ENCODE measurements at places on chromosomes 7 and 10.

DNA sequence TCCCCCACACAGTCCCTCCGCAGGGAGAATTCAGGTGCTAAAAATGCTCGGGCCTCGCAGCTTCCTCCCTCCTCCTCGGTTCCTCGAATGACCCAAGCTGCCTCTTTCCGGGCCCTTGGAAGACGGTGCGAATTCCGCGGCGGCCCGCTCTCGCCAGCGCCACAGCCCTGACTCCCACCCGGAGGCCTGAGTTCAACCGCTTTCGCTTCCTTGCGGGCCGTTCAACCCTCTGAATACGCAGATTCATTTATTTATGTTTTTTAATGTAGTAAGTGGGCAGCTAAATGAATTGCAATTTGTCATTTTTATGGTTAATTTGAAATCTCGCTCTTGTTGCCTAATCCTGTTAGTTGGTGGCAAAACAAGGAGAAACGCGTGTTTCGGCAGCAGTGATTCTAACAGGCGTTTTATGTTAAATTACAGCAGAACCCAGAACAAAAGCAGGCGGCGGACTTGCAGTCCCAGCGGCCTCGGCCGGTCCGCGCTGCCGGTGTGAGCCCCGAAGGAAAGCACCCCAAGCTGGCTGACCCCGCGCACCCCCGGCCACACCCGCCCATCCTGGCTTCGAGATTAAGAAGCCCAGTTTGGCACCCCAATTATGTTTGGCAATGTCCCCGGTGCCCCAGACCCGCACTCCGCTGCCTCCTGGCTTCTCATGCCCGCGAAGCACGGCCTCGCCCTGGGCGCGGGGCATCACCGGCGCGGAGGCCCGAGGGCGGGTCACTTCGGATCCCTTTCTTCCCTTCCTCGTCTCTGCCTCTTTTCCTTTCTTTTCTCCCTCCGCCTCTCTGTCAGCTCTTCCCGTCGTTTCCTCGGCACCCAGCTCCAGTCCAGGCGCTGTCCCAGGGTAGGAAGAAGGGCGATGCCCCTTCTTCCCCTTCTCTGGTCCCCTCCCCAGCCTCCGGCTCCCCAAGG, 75.9 kb downstream of the INSIG1 start:
- DNase-seq, result no peak

DNA sequence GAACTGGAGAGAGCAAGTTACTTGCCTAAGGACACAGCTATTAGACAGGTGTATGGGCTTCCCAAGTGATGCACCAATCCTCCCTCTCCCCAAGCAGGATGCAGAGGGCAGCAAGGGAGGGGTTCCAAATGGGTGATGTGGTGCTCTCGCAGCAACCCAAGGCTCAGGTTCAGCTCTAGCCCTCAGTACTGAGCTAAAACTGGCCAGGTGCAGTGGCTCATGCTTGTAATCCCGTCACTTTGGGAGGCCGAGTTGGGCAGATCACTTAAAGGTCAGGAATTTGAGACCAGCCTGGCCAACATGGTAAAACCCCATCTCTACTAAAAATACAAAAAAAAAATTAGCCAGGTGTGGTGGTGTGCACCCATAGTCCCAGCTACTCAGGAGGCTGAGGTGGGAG, 40.7 kb downstream of the GPRIN2 start:
- DNase-seq, result no peak

DNA sequence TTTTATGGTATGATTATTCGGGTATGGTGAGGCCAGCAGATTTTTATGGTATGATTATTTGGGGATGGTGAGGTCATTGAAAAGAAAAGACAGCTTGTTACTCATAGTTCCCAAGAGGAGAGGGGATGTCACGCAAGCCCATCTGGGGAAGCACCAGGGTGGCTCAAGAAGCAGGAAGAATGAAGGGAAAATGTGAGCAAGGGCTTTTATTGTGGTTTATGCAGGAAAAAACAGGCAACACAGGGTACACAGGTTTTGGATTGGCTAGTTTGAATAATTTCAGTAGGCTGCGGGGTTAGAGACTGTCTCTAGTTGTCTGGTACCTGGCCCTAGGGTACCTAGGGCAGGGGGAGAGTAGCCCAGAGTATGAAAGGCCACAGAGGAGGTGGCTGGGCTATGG, 26.8 kb upstream of the DGKI start:
- no peak for DNase-seq

- DNase-seq, result no peak
Measured at GRCh38 chr7:142440906-142441411, 183.1 kb upstream of the PRSS58 start.

- DNase-seq, result no peak
Measured at GRCh38 chr7:54278847-54279246, 263.3 kb upstream of the VSTM2A start.

DNA sequence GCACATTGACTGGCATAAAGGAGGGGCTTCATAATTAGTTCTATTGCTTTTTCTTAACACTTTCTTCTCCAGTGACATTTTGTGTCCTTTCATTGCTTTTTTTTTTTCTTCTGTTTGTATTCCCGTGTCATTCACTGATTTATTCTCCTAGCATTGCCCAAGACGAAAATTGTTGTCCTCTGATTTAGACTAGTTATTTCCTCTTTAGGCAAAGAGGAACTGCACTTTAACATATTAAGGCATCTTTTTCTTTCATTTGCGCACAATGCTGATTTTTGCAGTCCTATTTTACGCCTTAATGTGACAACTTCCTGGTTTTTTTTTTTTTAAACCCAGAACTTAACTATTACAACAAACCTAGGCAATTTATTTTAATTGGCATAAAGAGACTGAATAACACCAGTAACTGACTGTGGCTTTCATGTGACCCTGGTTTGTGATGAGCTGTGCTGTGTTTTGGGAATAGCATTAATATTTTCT, 39.7 kb downstream of the ARID5B start:
- no peak for DNase-seq

- DNase-seq, result no peak
Measured at GRCh38 chr10:93245147-93245546, 171.5 kb downstream of the CYP26A1 start.

DNA sequence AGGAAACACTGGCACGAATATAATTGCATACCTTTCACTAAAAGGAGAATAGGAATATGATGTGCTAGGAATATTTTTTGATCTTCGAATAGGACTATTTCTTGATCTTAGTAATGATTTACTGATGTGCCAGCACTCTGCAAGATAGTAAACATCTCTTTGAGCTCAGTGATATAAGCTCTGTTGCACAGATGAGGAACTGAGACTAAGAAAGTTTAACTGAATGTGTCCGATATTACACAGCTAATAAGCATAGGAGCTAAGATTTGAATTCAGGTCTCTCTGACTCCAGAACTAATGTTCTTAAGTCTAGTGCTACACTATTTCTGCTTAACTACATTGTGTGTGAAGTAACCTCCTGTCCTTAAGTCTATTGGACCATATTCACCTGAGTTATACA, 98.4 kb upstream of the PTPRZ1 start:
- no peak for DNase-seq

- DNase-seq, result no peak
Measured at GRCh38 chr10:127612-128432, 7.4 kb upstream of the ZMYND11 start.

DNA sequence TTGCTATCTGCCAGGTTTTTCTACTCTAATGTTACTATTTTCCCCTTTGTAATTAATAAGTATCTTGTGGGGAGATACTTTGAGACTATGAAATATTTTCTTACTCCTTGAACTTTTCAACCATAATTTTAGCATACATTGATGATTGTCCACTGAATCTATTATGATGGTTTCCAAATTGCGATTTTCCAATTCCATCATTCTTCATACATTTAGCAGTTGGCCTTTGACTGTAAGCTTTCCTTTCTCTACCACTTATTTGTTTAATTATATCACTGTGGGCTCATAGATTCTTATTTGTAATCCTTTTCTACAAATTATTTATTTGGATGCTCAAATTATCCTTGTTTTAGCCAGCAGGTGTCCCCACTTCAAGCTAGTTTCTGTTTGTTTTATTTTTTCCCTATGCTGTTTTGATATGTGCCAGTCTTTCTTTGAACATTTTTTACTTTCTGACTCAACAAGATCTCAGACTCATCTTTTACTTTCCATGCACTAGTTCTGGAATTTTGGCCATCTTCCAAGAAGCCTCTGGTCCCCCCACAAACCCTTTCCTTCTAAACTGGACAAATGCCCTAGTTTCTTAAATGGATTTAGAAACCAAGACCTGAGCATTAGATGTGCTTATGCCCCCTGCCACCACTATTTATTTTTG, 11.4 kb upstream of the MRPS16 start:
- no peak for DNase-seq

DNA sequence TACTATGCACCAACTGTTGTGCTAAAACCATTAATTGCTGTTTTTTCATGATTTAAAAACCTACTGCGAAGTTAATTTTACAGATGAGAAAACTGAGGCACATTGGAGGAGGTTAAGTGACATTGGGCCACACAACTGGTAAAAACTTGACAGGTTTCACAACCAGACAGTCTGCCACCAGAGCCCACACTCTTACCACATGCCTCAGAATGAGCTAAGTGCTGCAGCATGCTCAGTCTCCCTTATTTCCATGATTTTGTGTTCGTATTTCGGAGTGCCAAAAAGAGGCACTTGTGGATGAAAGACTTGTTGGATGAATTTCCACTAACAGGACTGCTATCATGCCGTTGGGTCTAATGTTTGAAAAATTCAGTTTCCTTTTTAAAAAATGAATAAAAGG, 77.4 kb downstream of the PCLO start:
- DNase-seq, result no peak

GRCh38 chr10:15120523-15120922, 23.4 kb downstream of the RPP38 start:
- DNase-seq, result no peak

GRCh38 chr10:115942101-115942500, 330.9 kb downstream of the GFRA1 start:
- no peak for DNase-seq

- DNase-seq, result no peak
Measured at GRCh38 chr10:11242443-11243387, 225.0 kb downstream of the CELF2 start.

- no peak for DNase-seq
Measured at GRCh38 chr7:99120501-99120900, 23.4 kb downstream of the SMURF1 start.

GRCh38 chr7:107179326-107180164, 10.7 kb downstream of the HBP1 start:
- no peak for DNase-seq

DNA sequence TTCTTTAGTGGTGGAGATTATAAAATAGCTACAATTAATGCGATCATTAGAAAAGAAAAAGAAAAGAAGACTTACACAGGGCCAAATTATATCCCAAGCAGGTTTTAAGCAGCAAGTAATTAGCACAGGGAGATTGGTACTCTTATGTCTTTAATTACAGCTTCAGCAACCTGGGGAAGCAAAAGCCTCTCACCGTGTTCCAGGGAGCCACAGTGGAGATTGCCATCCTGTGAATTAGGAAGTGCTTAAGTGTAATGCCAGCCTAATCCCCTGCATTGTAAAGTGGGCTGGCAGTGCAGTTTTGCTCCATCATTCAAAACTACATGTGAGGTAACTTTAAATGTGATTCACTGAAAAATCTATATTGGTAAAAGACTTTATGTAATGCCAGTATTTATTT, 533.5 kb upstream of the COBL start:
- no peak for DNase-seq

DNA sequence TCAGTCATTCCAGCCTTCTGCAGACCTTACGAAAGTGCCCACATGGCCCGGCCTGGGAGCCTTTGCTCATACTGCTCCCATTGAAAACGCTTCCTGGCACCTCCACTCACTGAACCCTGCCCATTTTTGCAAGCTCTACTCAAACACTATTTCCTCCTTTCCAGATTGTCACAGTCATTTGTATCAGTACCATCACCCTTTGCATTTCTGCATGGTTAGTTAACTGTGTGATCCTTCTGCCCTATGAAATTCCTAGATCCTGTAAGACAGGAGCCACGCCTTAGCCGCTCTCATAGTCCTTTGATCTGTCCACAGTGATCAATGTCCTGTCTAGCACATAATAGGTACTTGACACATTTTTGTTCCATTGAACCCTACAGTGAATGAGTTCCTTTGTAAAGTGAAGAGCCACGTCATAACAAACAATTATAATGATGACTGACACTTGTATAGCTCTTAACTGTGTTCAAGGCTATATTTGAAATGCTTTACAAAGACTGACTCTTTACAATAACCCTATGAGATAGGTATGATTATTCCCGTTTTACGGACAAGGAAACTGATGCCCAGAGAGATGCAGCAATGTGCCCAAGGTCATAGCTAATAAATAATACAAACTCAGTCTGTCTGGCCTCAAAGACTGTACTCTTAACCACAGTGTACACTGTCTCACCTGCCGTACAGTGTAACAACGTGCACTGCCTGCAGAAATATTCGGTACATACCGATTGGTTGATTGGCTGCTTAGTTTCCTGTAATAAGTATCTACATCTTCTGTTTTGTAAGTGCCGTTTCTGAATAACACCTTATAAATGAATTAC, 16.6 kb upstream of the ITIH2 start:
- no peak for DNase-seq

DNA sequence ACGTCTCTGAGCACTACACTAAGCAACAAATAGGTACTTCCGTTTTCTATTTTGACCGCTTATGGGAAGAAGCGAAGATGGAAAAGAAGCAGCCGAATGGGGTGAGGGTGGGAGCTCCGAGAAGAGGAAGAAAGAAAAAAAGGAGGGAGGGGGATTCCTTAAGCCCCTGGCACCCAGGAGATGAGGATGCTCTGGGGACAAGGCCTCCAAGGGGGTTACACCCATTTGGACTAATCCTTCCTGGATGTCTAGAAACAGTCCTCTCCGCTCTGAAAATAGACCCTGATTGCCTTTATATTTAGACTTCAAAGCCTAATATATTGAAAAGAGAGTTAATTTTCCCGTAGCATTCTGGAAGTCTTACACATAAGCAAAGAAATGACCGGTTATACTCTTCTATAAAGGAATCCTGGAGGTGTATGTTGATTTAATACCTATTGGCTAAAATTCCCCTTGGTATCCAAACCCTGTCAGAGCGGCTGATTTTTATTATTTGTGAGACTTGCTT, 676 bp upstream of the HTR7 start:
- DNase-seq, result no peak

- DNase-seq, result no peak
Measured at GRCh38 chr10:99266383-99266782, 30.7 kb upstream of the HPSE2 start.

- DNase-seq, result no peak
Measured at GRCh38 chr7:499853-500485, 19.7 kb downstream of the PDGFA start.

- DNase-seq, result peak; percentile 25
Measured at GRCh38 chr7:2242541-2243429, 759 bp downstream of the NUDT1 start.

DNA sequence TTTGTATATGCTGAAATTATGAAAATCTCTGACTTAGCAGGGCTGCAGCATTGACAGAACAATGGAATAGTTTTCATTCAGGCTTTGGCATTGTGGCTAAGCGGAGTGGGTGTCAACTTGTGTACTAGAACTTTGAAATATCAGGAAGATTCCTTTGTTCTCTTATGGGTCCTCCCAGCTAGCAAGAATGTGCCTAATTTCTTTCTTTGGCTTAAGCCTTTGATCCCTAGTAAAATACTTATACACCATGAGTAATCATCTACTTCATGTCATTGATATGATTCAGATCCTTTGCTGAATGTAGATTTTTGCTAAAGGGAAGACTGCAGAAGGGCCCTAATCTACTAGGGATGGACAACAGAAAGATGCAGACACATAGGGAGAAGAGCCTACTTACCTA, 6.2 kb downstream of the AVL9 start:
- DNase-seq, result no peak
